8988T (cell line): ENCODE measurements at places on chromosomes 2 and 18.

GRCh38 chr18:23453680-23454058, 582 bp downstream of the RIOK3 start:
- DNase-seq = no peak

DNA sequence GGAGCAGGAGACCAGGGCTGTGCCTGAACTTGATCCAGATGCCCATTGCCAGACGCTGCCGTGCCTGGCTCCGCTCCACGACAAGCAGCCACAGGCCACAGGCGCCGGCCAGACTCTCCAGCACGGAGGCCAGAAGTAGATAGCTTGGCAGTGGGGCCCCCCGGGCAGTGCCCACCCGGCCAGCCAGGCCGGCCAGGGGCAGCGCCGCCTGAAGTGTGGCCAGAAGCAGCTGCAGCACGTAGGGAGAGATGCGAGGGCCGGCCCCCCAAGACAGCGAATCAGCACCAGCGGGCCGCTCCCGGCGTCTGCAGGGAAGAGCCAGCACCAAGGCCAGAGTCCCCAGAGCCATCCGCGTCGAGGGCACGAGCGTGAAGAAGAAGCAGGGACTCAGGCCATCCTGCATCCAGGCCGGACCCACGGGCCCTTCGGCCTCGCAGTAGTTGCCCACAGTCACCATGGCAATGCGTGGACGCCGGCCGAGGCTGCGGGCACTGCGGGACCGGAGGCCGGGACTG, 484 bp downstream of the ABCB6 start:
- DNase-seq = peak; percentile 59

- DNase-seq = no peak
Observed at GRCh38 chr2:215364157-215365155, 52.6 kb downstream of the ATIC start.

- no peak for DNase-seq
Observed at GRCh38 chr2:88451811-88452564, 505 bp downstream of the FOXI3 start.

DNA sequence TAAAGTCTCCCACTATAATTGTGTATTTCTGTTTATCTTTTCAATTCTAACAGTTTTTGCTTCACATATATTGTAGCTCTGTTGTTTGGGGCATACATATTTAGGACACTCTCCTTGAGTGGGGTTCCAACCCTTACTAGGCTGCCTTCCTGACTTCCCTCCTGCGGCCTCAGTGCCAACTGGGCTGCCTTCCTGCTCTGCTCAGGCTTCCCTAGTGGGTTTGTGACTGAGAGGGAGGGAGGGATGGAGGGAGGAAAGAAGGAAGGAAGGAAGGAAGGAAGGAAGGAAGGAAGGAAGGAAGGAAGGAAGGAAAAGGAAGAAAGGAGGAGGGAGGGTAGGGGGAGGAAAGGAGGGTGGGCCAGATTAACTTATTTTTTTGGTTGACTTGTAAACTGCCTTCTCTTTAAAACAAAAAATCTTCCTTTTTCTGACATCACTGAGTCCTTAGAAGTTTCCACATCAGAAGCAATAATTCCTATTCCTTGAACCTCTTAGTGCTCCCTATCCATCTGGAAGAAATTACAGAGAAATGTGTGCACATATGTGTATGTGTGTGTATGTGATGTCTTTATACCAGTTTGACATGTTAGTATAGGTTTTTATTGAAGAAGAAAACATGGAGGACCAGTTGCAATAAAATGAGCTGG, 145.4 kb upstream of the PGAP1 start:
- no peak for DNase-seq

- DNase-seq = no peak
Observed at GRCh38 chr2:177123048-177123447, 89.5 kb upstream of the HNRNPA3 start.

DNA sequence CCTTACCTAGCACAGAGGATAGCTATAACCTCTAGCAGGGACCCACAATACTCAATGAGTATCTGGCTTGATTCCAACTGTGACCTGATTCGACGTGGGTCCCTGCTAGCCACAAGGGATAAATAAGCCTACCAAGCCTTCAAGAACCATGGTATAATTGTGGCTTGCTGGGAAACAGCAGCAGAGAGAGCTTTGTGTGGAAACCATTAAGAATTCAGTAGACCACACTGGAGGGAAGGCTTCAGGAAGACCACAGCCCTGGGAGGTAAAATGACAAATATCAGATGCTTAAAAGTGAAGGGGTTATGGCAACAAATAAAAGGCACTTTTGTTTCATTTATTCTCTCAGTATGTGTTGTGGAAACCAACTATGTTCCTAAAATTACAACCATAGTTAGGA, 82.6 kb upstream of the WIPF1 start:
- DNase-seq = no peak

GRCh38 chr2:153163055-153163454, 315.5 kb downstream of the RPRM start:
- DNase-seq = no peak

- no peak for DNase-seq
Observed at GRCh38 chr2:53641290-53641689, 126.3 kb upstream of the CHAC2 start.

GRCh38 chr2:47312491-47312850, 90.5 kb upstream of the MSH2 start:
- DNase-seq = no peak

DNA sequence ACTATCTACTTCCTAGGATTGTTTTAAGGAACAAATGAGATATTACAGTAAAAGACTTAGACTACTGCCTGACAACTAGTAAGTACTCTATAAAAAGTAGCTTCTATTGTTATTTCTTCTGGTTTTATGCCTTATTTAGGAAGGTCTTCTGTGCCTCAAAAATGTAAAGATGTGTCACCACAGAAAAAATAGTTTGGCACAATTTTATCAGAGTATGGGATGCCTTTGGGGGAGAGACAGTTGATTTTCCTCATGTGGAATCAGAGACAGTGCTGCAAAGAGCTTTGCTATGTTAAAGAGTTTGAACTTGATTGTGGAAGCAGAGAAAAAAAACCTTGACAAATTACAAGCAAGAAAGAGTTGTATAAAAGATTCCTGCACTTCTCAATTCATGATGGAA, 98.4 kb downstream of the EHBP1 start:
- no peak for DNase-seq

DNA sequence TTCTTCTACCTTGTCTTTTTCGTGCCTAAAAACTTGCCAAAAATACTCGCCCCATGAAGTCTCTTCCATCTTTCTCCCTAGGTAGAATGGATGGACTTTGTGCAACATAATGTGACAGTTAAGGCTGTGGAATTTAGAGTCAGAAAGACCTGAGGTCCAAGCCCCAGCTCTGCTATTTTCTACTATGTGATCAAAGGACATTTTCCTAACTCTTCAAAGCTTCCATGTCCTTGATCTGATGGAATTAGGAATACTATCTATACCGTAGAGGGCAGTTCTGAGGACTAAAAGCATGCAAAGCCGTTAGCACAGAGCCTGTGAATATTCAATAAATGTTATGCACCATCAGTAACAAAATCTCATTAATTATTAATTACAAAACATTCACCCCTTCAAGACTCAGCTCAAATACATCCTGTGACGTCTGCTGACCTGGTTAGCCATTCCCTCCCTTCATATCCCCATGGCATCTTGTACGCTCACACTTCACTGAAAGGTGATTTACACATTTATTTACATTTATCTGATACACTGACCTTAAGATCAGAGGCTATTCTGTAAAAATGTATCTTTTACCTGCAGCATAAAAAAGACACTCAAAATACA, 15.1 kb downstream of the IWS1 start:
- DNase-seq = no peak

GRCh38 chr18:7272311-7273049, 41.6 kb downstream of the LRRC30 start:
- DNase-seq = peak; percentile 41

- no peak for DNase-seq
Observed at GRCh38 chr18:13258921-13259320, 40.4 kb downstream of the LDLRAD4 start.

DNA sequence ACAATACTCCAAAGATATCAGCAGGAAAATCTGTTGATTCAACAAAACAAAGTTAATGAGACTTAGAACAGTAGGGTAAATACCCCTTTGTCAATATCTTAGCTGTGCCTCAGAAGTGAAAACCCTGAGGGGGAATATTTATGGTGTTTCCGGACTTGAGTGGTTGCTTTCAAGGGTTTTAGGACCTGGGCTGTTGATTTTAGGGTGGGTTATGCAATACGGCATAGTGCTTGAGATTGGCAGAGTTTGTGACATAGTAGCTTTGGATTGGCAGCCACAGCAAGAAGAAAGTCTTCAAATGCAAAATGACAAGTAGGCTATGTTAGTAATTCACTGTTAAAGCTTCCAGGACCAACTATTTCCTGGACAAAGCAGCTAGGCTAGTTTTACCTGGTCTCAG, 826.3 kb upstream of the CDH2 start:
- no peak for DNase-seq

GRCh38 chr2:200146501-200146900, 160.0 kb upstream of the SPATS2L start:
- no peak for DNase-seq

GRCh38 chr2:155218292-155218924, 519.9 kb downstream of the KCNJ3 start:
- DNase-seq = no peak

GRCh38 chr18:14921547-14921946, 173.6 kb downstream of the ANKRD30B start:
- no peak for DNase-seq

- DNase-seq = no peak
Observed at GRCh38 chr2:191617575-191617974, 60.4 kb upstream of the NABP1 start.

- no peak for DNase-seq
Observed at GRCh38 chr2:119232666-119232993, 9.0 kb downstream of the STEAP3 start.

- no peak for DNase-seq
Observed at GRCh38 chr2:102003696-102004095, 11.9 kb downstream of the IL1R2 start.

GRCh38 chr2:26009567-26009963, 24.3 kb upstream of the RAB10 start:
- no peak for DNase-seq

DNA sequence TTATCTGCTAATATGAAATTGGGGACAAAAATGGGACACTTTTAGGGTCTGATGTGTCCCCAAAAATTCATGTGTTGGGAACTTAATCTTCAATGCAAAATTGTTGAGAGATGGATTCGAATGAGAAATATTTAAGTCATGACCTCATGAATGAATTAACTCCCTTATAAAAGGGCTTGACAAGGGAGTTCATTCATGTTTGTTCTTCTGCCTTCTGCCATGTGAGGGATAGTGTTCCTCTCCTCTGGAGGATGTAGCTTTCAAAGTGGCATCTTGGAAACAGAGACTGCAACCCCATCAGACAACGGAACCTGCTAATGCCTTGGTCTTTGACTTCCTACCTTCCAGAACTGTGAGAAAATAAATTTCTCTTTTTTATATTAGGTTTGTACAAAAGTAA, 89.2 kb upstream of the LINC00305 start:
- DNase-seq = no peak

DNA sequence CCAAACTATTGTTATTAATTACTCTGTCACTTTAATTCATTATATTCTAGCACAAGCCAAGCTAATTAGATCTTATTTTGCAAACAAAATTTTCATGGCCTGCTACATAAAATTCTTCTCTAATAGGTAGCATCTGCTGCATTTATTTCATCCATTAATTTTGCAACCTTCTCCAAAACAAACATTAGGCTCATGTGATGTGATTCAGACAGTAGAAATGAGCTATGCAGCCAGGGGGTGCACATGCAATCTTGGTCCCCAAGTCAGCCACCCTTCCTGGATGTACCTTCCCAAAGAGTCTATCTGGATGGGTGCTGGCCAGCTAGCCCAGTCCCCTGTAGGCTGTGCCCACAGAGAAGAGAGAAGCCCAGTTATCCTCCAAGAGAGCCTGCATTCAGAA, 242.1 kb upstream of the OSR1 start:
- no peak for DNase-seq

- peak; percentile 60 for DNase-seq
Observed at GRCh38 chr2:113370478-113371091, 66.9 kb upstream of the ZNG1B start.

- DNase-seq = no peak
Observed at GRCh38 chr18:7579176-7579917, 12.2 kb downstream of the PTPRM start.
